GM10248 (cell line): ENCODE measurements at places on chromosomes 5 and 9.

GRCh38 chr5:149500922-149501582, 50.2 kb downstream of the CSNK1A1 start:
- no peak for DNase-seq

GRCh38 chr9:115462623-115463022, 344.7 kb upstream of the TNC start:
- no peak for DNase-seq

- peak; percentile 81 for DNase-seq
These were observed 11.8 kb upstream of the EXOC3 start for GRCh38 chr5:431001-431710.

GRCh38 chr5:9715891-9716335, 85.8 kb upstream of the TAS2R1 start:
- DNase-seq = no peak

GRCh38 chr5:14644623-14645237, 19.8 kb upstream of the OTULIN start:
- DNase-seq = no peak

- DNase-seq = no peak
These were observed 4.0 kb upstream of the WDR70 start for GRCh38 chr5:37375091-37375490.

DNA sequence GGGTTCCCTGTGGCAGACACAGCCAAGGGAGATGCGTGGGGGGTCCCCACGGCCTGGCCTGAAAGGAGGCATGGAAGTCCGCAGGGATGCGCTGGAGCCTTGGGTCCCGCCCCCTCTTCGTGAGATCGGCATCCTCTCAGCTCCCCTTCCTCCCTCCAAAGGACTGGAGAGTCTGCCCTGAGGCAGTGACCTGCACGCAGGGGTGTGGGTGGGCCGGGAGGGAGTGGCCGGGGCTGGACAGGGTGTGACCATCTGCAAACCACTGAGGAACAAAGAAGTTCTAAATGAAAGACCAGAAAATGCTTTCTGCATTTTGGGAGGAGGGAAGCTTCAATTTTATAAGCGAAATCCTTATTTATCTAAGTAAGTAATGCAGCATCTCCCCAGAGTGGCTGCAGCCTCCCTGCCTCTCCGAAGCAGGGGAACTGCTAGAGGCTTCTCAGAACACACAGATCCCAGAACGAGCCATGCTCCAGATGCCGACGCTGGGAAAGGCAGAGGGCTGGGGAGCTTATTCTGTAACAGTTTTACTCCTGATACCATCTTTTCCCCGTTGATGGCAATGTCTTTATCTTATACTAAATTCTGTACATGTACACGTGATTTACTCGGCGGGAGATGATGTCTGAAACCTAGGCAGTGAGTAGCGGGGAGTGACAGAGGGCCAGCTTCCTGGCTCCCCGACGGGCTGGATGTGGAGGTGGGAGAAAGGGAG, 221.7 kb downstream of the FANCC start:
- DNase-seq = no peak

DNA sequence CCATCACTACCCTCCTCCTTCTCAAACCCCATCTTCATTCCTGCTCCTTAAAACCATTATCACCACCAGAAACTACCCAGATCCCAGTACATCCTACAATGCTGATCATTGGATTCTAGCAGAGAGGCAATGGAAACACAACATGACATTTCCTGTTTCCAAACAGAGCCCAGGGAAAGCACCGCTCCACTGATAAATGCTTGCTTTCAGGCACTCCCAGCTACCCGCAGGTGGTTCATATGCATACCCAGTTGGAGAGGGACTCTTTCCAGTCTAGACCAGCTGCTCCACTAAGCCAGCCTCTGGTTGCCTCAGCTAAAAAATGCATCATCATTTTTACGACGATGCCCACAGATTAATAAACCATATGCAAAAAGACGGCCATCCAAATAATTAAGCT, 39.2 kb upstream of the ACO1 start:
- no peak for DNase-seq

DNA sequence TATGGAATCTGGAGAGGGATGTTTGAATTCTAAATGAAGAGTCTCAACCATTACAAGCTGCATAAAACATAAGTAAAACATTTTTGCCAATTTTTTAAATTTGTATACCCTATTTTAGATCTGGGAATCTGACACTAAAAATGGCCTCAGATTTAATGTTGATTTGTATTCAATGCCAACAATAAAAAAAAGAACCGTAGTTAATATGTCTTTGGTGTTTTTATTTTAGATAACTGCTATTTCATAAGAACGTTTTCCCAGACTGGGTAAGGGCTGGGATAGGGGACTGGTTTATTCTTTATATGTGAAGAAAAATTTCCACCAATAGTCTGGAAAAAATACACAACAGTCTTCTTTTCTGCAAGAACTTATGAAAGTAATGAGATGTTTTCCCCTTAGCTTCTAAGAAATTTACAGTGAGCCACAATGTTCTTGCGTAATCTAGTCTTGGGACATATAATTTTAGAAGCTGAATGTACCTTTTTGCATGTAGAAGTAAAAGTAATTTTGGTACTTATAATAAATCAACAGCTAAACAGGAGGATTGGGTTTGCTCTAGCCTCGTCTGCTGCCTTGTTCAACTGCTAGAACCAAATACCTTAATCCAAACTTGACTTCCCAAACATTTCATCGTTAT, 244.6 kb upstream of the EFNA5 start:
- DNase-seq = no peak

GRCh38 chr5:95866435-95867040, 44.0 kb upstream of the GLRX start:
- no peak for DNase-seq

DNA sequence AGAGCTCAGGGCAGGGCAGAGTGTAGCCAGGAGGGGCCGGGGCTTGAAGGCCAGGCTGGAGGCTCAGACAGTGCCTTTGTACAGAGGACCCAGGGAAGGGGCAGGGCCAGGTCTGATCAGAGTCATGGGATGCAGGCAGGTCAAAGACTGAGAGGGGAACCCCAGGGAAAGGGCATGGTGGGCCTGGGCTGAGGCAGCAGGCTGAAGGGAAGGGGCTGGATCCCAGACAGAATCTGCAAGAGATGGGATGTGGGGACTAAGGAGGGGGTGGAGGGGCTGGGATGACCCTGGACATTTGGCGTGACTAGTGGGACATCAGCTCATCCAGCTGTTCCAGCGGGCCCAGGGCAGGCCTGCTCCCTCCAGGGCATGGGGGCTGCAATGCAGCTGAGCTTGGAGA, 15.5 kb upstream of the MRNIP start:
- no peak for DNase-seq

DNA sequence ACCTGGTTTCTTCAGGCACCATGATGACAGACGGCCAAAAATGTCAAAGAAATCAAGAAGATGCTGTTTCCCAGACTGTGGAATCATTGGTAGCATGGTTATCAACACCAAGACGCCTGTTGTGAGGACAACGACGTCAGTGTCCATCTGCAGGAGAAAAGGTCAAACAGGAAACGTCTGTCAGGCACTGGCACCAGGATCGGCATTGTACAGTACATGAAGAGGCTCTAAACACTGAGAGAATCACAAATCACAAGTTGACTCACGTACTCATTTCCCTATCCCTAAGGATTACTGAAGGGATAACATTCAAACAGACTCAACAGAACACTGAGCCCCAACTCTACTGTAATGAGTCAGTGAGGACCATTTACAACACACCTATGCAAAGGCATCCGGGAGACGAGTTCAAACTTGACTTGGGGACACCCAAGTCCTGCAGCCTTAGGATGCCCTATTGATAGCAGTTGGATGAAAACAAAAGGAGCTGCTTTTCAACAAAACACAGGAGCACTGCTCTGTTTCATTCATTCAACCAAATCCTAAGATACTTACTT, 21.0 kb downstream of the TSC1 start:
- DNase-seq = no peak

DNA sequence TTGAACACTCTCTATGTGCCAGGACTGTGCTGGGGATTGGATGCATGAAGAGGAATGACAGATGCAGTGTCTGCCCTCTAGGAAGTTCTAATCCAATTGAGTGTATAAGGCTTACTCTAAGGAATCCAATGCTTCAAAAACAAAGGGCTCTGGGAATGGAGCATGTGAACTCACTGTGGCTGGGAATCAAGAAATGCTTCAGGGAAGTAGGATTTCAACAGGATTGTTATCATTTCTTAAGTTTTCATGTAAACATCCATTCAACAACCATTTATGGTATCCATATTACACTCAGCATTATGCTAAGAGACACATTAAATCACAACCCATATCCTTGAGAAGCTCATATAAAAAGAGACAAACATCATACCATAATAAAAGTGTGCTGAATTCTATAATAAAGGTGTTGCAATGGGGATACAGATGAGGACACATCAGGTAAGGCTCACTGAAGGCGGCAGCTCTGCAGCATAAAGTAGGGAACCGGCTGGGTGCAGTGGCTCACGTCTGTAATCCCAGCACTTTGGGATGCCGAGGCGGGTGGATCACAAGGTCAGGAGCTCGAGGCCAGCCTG, 11.3 kb downstream of the SIL1 start:
- no peak for DNase-seq

GRCh38 chr9:90433398-90433941, 209.2 kb downstream of the DIRAS2 start:
- no peak for DNase-seq

DNA sequence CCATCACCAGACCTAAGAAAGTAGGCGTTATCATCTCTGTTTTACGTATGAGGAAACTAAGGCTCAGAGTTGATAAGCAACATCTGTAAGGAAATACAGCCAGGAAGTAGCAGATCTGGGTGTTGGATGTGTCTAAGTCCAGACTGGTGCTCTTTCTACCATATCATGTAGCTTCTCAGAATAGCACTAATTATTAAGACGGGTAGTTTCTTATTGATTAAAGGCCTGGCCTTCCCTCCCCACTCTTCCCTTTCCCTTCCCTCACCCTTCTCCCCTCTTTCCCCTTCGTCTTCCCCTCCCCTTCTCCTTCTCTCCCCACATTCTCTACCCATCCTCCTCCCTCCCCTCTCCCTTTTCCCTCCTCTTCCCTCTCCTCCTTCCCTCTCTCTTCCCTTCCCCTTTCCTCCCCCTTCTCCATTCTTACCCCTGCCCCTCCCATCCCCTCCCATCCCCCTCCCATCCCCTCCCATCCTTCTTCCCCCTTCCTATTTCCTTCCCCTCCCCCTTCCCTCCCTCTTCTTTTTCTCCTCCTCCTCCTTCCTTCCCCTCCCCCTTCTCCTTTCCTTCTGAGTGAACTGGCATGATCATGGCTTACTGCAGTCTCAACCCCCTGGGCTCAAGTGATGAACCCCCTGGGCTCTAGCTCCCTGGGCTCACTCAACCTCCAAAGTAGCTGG, 79.4 kb downstream of the SNX24 start:
- no peak for DNase-seq

DNA sequence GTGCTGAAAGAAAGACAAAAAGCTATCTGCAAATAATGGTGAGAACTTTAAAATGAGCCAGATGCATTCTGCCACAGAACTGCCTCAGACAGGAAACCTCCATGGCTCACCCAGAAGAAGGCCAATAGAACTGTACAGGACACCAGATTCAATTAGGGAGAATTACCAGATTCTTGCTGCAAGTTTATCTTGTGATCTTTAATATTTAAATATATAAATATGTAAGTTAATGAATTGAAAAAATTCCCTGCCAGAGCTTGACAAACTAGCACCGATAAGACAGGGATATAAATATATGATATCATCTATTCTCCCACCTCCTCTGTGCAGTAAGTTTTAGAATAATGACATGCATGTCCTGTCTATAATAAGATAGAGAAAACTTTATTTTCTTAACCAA, 252.8 kb downstream of the PLK2 start:
- DNase-seq = no peak

- peak; percentile 55 for DNase-seq
These were observed 11.1 kb upstream of the CDC42SE2 start for GRCh38 chr5:131252824-131253171.

DNA sequence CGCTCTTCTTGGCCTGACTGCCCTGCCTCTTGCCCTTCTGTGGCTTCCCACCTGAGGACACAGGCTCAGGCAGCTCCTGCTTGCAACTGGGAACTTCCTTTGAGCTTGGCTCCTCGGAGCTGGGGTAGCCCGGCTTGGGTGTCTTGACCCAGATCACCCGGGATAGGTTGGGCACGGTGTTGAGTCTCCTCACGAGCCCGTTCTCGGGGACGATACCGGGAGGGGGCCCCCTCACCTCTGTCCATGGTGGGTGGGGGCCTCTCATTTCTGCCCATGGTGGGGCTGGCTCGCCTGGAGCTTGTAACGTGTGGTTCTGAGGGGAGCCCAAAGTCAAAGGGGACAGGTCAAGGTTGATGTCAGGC, 7.8 kb upstream of the DDX41 start:
- DNase-seq = no peak

DNA sequence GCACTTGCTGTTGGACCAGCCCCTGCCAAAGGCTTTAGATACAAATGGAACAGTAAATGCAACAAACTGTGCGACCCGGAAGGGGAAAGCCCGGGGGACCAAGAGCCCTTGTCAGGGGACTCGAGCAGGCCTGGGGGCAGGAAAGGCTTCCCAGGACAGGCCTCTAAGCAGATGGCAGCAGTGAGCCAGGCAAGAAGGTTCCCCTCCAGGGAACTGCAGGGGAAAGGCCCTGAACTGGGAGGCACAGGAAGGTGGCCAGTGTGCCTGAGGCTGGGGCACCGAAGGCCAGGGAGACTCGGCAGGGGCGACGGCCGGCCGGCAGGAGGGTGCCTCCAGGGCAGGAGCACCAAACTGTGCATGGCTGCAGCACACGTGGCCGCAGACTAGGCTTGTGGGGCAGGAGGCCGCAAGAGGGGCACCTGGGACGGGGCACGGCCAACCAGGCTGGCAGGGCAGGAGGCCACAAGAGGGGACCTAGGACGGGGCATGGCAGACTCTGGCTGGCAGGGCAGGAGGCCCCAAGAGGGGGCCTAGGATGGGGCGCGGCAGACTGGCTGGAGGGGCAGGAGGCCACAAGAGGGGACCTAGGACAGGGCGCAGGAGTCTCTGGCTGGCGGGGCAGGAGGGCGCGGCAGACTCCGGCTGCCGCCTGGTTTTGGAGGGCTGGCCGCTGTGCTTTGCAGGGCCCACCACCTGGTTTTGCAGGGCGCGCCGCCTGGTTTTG, 10.0 kb downstream of the VAV2 start:
- DNase-seq = no peak

DNA sequence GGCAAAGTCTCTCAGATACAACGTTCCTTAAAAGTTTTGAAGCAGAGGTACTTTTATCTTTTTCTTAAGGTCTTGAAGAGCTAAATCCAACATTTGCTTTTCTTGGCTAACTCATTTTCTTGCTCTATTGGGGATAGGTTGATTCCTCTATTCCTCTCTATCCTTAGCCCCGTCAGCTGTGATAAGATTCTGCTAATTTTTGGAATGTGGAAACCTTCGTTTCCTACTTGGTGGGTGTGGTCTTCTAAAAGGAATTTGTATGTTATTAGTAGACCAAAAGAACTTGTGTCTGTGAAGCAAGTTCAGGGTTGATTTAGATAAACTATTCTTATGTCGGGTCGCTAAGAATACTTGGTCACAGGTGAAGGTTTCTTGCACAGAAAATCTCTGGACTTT, 308.6 kb downstream of the ADAMTS6 start:
- no peak for DNase-seq

- DNase-seq = no peak
These were observed 532.2 kb upstream of the WWC1 start for GRCh38 chr5:167759057-167759821.
